Stimulated activated CD4-positive, alpha-beta T cell treated with anti-CD3 and anti-CD28 coated beads, TNF-alpha, amount 100 ng/mL, for 24 hours (primary cell): ENCODE measurements at places on chromosomes 11 and 22.

GRCh38 chr11:575313-575995 lies 816 bp upstream of the PHRF1 start:
- no peak for DNase-seq

DNA sequence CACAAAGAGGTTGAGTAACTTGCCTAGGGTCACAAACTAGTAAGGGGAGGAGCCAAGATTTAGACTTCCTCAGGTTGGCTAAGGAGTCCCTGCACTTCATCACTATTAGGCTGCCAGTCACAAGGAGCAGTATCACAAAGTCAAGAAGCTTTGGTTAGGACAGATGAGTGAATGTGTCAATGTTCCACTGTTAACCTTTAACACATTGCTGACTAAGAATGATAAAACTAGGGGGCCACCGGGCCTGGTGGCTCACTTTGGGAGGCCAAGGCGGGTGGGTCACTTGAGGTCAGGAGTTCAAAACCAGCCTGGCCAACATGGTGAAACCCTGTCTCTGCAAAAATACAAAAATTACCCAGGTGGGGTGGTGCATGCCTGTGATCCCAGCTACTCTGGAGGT lies 32.0 kb downstream of the TMEM123 start:
- DNase-seq: no peak

GRCh38 chr11:134382257-134382656 lies 29.8 kb downstream of the B3GAT1 start:
- DNase-seq: no peak

GRCh38 chr22:50192436-50193204 lies 6.9 kb downstream of the TRABD start:
- DNase-seq: no peak

- DNase-seq: no peak
These were observed 7.2 kb downstream of the POLD4 start for GRCh38 chr11:67345920-67346819.

DNA sequence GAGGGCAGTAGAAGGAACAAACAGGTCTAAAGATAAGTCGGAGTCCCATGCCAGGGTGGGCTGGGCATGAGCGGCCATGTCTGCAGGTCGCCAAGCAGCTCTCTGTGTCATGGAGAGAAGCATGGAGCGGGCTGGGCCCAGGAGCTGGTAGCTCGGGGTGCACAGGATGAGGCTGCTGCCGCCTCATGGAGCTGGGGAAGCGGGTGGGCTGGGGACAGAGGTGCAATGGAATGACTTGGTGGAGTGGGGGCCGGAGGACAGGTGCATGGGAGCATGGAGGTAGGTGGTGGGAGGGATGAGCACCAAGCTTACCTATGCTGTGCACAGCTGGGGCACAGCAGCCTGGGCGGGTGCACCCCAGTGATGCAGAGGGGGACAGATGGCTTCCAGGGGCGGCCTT lies 3.6 kb downstream of the NRXN2 start:
- DNase-seq: no peak

DNA sequence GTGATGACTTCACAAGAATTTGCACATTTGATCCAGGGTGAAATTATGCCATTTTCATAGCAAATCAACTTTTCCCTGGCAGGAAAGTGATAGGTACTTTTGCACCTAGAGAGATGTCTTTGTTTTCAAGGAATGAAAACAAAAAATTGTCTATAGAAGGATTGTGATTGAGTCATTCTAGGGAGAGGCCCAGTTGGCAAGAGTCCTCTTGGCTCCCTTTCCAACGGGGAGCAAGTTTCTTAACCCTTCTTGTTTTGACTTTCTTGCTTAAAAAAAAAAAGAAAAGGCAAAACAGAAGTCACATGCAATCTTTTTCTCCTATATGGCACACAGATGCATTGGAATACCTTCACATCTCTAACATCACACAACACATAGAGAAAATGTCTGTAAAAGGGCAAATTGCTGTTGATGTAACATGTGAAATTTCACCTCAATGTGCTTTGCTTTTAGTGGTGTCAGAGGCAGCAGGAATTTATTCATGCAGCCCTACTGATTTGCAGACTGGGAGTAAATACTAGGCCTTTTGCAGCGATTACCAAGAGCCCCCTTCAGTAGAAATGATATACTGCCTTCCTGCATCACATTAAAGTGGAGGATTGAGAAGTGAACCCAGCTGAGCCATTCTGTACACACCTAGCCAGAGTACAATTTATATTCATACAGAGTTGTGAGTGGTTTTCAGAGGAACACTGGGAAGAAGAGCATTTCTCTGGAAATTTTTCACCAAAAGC lies 290.7 kb upstream of the MPPED2 start:
- no peak for DNase-seq

DNA sequence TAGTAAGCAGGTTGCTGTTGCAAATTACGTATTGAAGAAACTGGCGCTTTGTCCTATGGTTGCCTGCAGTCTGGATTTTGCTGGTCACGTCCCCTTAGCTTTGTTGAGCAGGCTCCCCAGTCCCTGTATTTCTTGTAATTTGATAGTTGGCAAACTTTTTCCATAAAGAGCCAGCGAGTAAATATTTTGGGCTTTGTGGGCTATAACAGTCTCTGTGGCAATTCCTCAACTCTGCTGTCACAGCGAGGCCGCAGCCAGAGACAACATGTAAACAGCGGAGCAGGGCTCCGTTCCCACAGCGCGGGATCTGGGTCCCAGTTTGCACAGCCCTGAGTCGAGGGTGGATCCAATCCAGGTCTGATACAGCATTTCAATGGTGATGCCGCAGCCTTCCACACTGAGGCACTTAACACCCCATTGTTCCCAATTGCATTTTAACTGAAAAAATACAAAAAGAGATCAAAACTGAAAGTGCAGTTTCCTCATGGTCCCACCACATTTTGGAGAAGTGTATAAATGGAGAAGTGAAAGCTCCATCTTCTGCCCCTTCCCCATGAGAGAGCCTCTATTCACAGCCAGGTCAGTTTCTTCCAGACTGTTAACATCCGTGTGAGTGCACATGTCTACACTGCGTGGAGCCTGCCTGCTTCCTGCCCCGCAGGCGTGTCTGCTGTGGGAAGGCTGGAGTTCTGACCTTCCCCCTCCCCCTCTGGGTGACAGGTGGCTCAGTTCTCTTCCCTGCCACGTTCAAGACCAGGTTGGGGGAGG lies 89.1 kb downstream of the RPS6KA4 start:
- no peak for DNase-seq

DNA sequence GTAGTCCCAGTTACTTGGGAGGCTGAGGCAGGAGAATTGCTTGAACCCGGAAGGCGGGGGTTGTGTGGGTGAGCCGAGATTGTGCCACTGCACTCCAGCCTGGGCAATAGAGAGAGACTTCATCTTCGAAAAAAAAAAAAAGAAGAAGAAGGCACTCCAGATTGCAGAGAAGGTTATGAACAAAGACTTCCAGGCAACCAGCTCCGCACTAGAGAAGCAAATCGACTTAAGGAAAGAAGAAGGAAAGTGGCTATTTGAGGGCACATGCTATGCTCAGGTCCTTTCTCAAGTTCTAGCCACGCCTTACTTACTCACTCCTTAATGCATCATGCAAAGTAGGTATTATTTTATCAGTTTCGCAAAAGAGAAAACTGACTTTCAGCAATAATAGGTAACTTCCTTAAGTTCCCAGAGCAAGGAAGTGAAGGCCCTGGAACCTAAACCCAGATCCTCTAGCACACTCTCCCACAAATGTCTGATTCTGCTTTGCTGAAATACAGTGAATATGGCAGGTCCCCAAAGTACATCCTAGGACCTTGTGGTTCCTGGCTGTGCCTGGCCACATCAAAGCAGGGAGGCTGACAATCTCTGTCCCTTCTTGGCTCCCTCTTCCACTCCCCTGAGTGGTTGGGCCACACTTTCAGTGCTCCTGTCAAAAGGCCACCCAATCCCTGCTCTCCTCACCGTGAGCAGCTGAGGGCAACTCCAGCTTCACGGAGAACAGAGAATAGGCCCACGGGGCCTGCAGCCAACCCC lies 14.2 kb downstream of the CD3E start:
- DNase-seq: no peak

- DNase-seq: no peak
These were observed 54.0 kb downstream of the CCDC34 start for GRCh38 chr11:27309046-27309445.

DNA sequence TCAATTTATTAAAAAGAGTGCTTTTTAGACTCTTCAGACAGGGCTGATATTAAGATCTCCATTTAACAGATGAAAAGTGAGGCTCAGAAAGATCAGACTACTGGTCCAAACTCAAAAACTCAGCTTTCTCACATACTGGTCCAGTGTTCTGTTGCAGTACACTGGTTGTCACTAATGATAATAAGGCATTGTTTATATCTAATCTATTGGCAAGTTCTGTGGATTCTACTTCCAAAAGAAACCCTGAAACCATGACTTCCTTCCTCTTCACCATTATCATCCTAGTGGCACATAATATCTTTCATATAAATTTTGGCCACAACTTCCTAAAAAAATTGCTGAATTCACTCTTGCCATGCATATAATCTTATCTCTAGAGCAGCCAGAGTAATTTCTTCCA lies 36.9 kb downstream of the F2 start:
- no peak for DNase-seq

GRCh38 chr11:67581469-67581868 lies 2.1 kb upstream of the GSTP1 start:
- DNase-seq: no peak

DNA sequence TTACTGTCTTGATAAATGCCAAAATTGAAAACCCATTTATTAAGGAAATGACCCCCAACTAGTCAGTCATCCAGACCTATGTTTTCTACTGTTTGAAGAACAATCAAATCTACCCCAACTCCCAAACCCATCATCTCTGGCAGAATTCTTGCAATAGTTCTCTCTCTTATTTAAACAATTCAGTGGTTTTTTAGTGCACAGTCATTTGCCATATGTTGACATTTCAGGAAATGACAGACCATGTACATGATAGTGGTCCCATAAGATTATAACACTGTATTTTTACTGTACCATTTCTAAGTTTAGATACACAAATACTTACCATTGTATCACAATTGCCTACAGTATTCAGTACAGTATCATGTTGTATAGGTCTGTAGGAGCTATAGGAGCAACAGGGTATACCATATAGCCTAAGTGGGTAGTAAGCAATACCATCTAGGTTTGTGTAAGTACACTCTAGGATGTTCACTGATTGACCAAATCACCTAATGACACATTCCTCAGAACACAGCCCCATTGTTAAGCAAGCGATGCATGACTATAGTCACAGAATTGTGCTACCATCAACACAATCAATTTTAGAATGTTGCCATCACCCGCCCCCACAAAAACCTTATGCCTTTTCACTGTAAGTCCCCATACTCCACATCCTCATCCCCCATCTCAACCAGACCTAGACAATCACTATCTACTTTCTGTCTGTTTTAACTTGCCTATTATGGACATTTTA lies 41.8 kb downstream of the MMP20 start:
- DNase-seq: no peak

DNA sequence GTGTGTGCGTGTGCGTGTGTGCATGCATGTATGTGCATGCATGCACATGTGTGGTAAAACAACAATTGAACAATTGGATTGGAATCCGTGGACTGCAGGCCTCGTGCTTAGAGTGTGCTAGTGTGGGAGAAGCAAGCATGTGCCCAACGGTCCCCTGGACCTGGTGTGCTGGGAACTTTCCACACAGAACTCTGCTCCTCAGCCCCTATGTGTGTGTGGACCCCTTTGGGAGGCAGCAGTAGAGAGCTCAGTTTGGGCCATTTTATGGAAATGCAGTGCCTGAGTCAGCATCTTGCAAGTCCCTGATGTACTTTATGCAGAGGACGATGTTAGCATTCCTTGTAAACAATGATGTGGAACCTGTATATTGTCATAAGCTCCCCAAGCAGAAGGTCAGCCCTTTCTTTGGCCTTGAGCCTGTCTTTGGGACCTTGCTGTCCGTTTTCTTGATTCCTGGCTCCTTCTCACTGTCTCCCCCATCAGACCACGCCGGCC lies 167.3 kb downstream of the TBC1D22A start:
- no peak for DNase-seq

DNA sequence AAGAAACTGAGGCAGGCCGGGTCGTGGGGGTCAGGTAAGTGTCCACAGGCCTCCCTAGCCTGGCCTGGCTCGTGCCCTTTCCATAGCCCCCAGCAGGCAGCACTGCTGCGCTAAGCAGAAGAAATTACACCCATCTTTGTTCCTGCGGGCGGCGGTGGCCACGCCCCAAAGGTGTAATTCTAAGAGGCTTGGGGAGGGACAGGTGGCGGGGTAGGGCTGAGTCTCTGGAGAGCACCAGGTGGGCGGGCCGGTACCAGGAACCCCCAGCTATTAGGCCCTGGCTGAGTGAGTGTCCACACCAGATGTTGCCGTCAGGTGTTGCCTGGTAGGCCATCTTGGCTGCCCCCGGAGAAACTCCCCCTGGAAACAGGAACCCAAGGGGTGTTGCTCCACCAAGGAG lies 12.3 kb upstream of the ARAP1 start:
- no peak for DNase-seq

- DNase-seq: no peak
These were observed 178.2 kb upstream of the TMEM45B start for GRCh38 chr11:129637473-129637872.

DNA sequence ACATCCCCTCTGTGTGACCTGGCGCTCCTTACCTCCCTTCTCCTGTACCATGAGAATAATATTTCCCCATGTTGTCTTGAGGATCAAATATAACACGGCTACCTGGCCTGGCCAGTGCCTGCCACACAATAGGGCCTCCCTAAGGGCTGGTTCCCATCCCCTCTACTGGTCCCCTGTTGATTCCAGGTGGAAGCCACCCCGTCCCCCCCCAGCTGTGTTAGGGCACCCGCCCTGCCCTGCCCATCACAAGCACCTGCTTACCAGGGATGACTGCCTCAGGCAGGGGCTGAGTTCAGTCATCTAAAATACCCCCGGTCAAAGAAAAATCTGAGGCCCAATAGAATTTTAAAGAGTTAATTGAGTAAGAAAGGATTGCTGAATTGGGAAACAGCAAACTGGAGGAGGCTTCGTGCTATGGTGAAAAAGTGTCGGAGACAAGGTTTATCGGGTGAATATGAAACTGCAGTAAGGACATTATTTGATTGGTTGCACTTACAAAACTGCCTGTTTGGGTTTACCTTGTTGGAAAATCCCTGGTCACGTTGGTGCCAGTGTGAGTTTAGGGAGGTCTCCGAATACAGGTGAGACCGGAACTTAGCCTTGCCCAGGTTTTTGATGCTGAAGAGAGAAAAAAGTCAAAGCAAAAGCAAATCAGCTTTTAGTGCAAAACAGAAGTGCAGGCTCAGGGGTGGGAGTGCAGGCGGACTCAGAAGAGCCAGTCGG lies 5.2 kb downstream of the APOL1 start:
- no peak for DNase-seq

GRCh38 chr11:96127596-96127959 lies 203.7 kb upstream of the MTMR2 start:
- no peak for DNase-seq

- no peak for DNase-seq
These were observed 950 bp upstream of the LAYN start for GRCh38 chr11:111539426-111540113.

GRCh38 chr11:108235633-108236032 lies 12.8 kb downstream of the ATM start:
- DNase-seq: no peak
